ENCODE measurements at places on chromosomes 5 and 9. TPM values are rescaled to one million over a fixed set of nuclear protein-coding genes. Genes with fewer than 3 reads are reported as not detected.

GRCh38 chr5:159734366-159734765 is 181.9 kb upstream of the ADRA1B start:
- DNase-seq = no peak
- H3K4me3 ChIP-seq = no peak overlapping the region
- H3K4me1 ChIP-seq = no peaks in the 10 kb centered on the region
- no peaks in the 10 kb centered on the region for H3K27me3 ChIP-seq

ST8SIA4 gene
- 5.5 TPM for total RNA-seq

FBXL17 gene
- 21.7 TPM for total RNA-seq

DNA sequence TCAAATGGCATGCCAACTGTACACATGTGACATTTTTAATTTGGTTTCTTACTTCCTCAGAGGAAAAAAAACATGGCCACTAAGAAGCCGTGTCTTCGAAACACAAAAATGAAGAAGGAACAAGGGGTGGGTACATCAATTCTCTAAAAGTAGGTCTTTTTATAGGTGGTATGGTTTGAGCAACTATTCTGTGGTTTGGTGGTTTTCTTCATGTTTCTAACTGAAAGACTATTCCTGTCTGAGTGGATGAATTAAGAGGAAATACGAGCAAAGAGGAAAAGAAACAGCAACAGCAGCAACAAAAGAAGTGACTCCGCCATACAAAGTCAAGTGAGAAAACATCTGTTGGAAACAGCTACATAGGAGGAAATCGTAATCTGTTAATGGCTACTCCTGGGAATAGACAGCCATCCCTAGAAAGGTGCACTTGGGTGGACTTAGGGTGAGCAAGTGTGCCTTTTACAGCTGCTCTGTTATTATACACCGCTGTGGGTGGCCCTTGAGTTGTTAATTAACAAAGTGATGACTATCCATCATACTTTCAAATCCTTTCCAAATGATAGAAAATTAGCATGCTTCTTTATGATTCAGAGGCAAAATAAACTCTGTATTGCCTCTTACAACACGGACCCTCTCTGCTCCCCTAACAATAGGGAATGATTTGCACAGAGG is 575.8 kb downstream of the TLE1 start:
- H3K27me3 ChIP-seq = peaks cover 7% of the 10 kb centered on the region
- no peaks in the 10 kb centered on the region for H3K36me3 ChIP-seq
- no peak overlapping the region for H3K4me3 ChIP-seq
- DNase-seq = no peak
- no peak overlapping the region for H3K27ac ChIP-seq
- peaks cover 4% of the 10 kb centered on the region for H3K4me1 ChIP-seq
